ENCODE measurements at places on chromosomes 13 and 19. TPM values are rescaled to one million over a fixed set of nuclear protein-coding genes. Genes with fewer than 3 reads are reported as not detected.

LGALS14 gene
- total RNA-seq, result not detected

CGB8 gene
- not detected for total RNA-seq

CBLC gene
- total RNA-seq, result not detected

CACNG6 gene
- total RNA-seq, result not detected

PODNL1 gene
- 0.33 TPM for total RNA-seq

TPTE2 gene
- total RNA-seq, result not detected

RNASEH2A gene
- total RNA-seq, result 26.2 TPM

All from melanocyte of skin (primary cell).